ENCODE measurements at places on chromosomes 4 and X.

DNA sequence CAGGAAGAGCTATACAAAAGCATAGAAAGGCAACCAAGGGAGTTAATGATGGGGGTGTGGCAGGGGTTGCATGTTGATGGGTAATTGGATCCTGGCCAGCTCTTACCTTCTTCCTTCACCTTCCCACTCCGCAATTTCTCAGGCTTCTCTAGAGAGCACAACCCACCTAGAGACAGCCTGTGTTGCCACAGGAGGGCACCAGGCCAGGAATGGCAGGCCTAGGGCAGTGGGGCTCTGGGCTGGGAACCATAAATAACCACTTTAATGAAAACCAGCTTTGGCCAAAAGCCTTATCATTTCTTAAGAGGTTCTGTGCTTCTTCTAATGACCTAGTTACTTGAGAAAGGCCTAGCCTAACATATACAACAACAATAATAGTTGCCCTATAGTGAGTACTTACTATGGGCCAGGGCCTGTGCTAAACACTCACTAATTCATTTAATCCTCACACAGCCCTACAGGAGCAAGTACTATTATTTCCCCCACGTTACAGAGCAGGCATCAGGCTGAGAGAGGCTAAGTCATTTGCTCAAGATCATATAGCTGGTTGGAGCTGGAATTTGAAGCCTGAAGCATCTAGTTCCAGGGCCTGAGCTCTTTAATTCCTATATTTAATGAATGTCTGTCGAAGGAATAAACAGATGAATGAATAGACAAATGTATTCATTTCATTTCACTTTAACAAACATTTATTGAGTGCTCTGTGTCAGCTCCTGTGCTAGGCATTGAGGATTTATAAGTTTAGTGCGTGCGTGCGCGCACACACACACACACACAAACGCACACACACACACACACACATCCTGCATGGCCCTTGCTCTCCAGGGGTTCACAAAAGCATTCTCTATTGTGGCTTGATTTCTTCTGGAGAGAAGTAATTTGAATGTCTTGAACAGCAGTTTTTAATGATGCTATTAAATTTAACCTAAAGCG, 66.8 kb downstream of the RTL9 start:
- DNase-seq: no peak

DNA sequence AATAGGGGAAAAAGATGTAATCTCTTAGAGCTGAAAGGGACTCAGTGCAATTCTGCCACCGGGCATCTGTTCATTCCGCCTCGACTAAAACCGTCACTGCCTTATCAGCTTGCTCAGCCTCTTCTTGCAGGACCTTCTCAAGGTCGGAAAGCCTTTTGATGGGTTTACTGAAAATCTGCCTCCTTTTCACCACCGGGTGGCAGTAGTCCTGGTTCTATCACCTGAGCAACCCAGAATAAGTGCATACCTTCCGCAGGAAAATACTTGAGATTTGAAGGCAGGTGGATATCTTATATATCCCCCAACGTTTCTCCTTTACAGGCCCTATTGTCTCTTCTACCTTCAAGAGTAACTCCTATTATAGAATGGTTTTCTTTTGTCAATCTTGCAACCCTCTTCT, 103.4 kb upstream of the PAK3 start:
- peak; percentile 43 for DNase-seq

DNA sequence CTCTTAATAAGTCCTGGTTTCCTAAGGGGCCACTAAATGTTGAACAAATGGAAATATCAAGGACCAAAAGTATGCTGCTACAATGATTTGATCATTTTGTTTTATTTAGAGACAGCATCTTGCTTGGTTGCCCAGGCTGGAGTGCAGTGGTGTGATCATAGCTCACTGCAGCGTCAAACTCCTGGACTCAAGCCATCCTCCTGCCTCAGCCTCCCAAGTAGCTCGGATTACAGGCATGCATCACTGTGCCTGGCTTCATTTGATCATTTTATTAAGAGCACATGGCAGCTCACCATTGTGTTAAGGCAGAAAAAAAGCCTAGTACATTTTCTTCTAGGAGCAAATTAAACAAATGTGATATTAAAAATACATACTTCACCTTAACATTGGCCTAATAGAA, 52.7 kb downstream of the DCLK2 start:
- peak; percentile 48 for DNase-seq

GRCh38 chr4:165299399-165300060, 27.9 kb upstream of the MSMO1 start:
- DNase-seq: no peak

DNA sequence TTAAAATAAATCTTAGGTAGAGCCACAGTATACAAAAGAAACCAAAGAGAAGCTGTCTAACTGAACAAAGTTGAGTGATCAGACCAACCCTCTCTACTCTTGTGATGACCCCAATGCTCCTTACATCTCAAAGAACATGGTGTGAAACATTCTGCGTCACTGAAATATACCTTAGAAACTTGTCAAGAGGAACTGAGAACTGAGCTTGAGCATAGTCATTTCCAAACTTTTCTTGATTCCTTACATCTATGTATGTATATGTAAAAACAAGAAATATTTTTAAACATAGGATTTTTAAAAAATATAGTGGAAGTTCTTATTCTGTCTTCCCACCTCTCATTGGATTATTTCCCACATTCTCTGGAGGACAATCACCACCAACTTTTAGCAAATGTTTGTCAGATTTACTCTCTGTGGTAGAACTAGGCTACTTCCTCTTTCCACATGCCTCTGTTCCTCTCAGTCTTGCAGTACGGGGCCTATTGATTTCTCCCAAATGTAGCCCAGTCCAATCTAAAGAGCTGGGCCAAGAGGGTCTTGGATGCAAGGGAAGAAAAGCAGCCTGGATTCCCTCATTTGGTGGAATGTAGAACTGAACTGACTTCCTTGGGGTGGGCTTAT, 98.2 kb upstream of the HHIP start:
- DNase-seq: no peak

GRCh38 chrX:153927672-153927921, 1.5 kb upstream of the ARHGAP4 start:
- no peak for DNase-seq

- DNase-seq: no peak
These were observed 302.4 kb upstream of the TACR3 start for GRCh38 chr4:104022226-104022625.

GRCh38 chr4:166293556-166293955, 420.5 kb downstream of the TLL1 start:
- peak; percentile 65 for DNase-seq

- no peak for DNase-seq
These were observed 67.2 kb downstream of the TMEM131L start for GRCh38 chr4:153533387-153533786.

DNA sequence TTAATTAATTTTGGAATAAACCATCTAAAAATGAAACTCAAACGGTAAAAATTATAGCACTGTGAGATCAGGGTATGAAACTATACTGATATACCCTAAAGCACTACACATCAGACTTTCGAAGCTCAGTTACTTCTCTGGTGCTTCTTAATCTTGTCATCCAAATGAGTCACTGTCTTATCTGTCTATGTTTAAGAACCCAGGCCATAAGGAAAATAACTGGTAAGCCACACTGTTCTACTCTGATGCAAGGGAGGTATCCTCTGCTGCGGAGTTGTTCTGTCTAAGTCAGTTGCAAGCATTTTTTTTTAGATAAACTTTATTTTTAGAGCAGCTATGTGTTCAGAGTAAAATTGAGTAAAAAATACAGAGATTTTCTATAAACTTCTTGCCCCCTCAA, 830.8 kb upstream of the POU3F4 start:
- no peak for DNase-seq

- DNase-seq: no peak
These were observed 1724.3 kb upstream of the TENM3 start for GRCh38 chr4:180518906-180519305.

DNA sequence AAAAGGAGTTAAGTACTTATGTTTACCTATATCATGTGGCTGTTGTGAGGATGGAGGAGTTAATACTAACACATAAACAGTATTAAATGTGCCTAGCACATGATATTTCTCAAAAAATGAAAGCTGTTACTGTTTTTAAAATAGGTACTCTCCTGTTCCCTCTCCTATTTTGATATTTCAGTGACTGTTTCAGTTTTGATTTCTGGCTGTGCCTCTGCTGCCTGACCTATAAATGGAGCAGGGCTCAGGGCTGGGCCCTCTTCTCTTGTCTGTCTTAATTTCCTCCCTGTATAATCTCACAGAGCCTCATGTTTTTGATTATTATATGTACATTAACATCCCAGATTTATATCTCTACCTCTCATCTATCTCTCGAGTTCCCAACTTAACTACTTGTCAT, 93.3 kb downstream of the UGT8 start:
- no peak for DNase-seq

- DNase-seq: no peak
These were observed 49.7 kb upstream of the PRKX start for GRCh38 chrX:3763111-3763510.

DNA sequence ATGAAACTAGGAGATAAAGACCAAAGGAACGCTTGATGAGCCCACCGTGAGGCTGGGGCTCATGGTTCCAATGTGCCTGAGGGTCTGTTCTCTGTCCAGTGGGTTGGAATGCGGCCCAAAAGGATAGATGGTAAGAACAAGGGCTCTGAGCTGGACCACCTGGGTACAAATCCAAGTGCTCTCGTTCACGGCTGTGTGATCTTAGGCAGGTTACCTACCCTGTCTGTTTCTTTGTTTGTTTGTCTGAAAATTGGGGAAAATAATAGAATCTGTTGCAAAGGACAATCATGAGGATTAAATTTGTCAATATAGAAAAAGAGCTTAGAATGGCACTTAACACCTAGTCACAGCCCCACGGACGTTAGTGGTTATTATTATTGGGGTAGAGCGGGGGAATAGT, 36.0 kb downstream of the SMIM20 start:
- no peak for DNase-seq

GRCh38 chr4:165631208-165631894, 241.7 kb upstream of the TLL1 start:
- DNase-seq: peak; percentile 18

GRCh38 chr4:142418697-142419096, 427.4 kb downstream of the INPP4B start:
- no peak for DNase-seq

DNA sequence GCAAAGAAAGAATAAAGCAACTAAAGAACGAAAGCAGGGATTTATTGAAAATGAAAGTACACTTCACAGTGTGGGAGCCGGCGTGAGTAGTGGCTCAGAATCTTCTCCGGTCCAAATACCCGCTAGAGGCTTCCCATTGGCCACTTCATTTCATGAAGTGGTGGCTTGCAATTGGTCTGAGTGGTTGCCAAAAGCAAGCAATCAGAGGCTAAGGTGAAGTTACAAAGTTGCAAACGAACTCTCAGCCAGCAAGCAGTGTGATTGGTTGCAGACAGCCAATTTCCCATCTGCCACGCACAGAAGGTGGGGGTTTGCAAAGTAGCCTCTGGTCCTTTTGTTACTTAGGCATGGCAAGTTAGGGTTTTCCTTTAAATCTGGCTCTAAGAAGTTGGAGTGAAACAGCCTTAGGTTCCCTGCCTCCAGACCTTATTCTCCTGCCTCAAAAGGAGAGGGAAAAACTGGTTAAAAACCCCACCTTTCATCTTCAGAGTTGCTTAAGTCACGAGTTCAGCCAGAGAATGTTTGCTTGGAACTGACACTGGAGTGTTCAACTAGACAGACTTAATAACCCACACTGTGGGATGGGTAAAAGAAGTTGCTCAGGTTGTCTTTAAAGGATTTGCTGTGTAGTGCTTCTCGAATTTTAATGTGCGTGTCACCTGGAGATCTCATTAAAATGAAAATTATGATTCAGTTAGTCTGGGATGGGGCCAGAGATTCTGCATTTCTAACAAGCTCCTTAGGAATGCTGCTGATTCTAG, 6.9 kb upstream of the CLOCK start:
- DNase-seq: peak; percentile 86

GRCh38 chrX:25181775-25182174, 166.0 kb upstream of the ARX start:
- no peak for DNase-seq

DNA sequence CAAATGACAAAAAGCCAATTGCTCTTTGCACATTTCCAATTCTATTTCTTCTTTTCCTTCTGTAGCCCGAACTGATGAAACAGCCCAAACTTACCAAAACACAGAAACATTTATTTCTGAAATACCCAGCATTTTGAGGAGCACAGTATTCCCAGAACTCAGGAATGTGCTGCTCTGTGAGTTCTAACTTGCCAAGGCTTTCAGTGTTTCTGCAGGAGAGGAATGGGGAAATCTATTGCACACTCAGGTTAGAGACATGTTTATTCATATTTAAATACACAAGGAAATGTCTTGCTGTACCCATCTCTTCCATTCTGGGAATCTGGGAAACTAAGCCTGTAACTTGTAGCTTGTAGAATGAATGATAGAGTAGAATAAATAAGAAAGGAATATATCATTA, 10.7 kb downstream of the TMPRSS11D start:
- no peak for DNase-seq

DNA sequence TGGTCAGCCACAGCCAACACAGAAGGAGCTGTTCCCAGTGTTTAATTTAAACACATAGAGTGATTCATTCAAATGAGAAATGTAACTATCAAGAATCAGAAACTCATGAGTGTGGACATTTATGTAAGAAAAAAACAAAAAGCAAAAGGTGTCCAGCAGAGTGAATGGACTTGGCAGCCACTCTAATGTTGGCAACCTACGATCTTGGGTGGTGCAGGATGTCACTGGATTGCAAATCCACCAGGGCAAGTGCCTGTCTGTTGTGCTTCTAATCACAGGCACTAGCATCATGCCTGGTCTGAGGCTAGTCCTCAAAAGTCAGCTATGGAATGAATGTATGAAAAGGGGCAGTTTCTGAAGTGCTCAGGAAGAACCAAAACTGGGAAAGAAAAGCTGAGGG, 277.7 kb upstream of the CLNK start:
- no peak for DNase-seq

GRCh38 chr4:142155347-142155746, 519.0 kb downstream of the IL15 start:
- DNase-seq: no peak

DNA sequence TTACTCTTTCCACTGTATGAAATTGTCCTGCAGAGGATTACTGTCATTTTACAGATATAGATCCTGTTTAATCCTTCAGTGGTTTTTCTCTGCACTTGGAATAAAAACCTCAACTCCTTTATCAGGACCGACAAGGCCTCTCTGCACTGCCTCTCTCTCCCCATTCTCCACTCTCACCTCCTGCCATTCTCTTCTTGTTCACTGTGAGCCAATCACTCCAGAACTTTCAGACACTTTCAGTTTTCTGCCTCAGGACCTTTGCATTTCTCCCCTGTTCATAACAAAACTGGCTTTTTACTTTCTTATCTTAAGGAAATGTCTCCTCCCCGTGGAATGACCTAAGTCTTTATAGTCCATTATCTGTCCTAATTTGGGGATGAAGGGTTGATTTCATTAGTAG, 137.3 kb downstream of the ELOVL6 start:
- no peak for DNase-seq

GRCh38 chrX:39601231-39602177, 496.3 kb downstream of the BCOR start:
- no peak for DNase-seq

GRCh38 chr4:24137671-24138601, 248.1 kb upstream of the PPARGC1A start:
- DNase-seq: no peak

GRCh38 chr4:80407246-80407645, 71.7 kb downstream of the CFAP299 start:
- peak; percentile 61 for DNase-seq

Data from ELR (cell line).